MM.1S (cell line): ENCODE measurements at places on chromosomes 2 and 18.

DNA sequence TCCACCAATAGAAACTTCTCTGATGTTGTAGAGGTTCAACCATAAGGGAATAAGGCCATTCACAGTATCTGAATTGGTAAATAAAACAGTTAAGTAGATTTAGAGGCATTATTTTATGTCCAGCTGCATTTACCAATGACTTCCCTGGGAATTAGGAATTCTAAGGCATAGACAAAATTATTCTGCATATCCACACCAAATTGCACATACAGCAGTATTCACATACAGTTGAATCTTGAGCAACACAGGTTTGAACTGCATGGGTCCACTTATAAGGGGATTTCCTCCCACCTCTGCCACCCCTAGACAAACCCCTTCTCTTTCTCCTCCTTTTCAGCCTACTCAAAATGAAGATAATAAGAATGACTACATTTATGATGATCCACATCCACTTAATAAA is 54.4 kb downstream of the COL5A2 start:
- DNase-seq = no peak

GRCh38 chr18:23890589-23890988 is 124.0 kb upstream of the TTC39C start:
- DNase-seq = no peak

DNA sequence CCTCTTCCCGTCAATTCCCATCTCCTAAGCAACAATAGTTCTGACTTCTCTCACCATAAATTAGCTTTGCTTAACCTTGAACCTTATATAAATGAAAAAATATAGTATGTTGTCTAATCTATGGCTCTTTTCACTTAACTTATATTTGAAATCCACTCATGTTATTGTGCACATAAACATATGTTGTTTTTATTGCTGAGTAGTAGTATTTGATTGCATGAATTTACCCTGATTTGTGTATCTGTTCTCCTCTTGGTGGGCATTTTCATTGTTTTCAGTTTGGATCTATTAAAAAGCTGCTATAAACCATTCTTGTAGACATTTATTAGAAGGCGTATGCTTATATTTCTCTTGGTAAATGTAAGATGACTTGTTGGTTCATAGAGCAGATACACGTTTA is 874.3 kb upstream of the ZEB2 start:
- DNase-seq = no peak

DNA sequence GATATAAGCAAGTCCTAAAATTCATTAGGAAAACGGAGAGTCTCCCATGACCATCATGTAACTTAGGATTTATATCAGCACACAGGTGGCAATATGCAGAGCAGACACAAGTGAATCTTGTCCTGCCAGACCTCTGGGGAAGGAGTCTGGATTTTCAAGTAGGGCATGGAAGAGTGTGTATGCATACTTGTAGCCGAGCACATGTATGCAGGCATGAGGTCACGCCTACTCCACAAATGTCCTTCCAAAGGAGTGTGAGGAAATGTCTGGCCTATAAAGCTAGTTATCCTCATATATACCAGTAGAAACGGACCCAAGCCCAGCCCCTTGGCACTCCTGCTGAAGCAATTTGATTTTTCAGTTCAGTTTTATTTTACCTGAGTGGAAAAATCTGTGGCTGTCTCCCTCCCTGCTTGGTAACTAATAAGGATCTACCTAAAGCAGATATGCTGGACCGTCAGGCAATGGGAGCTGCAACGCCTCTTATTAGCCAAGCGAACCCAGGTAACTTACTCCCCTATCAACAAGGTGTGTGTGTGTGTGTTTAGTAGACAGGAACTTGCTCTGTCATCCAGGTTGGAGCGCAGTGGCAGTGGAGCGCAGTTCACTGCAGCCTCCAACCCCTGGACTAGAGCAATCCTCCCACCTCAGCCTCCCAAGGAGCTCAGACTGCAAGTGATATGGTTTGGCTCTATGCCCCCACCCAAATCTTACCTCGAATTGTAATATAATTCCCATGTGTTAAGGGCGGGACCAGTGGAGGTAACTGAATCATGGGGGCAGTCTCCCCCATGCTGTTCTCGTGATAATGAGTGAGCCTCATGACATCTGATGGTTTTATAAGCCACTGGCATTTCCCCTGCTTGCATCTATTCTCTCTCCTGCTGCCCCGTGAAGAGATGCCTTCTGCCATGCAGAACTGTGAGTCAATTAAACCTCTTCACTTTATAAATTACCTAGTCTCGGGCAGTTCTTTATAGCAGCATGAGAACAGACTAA is 2.8 kb downstream of the STAT1 start:
- no peak for DNase-seq

- DNase-seq = no peak
These were observed 291.2 kb downstream of the TCF4 start for GRCh38 chr18:55296778-55297177.

DNA sequence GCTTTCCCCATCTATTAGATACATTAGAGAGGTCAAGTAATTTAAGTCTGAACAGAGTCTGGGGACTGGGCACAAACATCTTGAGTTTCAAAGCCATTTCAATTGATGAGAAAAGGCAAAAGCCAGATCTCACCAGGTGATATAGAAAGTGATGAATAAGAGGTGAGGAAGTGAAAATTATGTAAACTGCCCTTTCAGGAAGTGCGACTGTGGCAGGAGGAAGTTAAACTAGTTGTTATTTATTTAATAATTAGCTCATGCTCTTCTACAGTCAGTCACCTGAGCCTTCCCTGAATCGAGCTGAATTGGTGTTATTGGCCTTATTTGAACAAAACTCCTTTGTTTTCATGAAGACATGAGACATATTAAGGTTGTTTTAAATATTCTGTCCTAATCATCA is 115.1 kb downstream of the CDH20 start:
- DNase-seq = peak; percentile 34

DNA sequence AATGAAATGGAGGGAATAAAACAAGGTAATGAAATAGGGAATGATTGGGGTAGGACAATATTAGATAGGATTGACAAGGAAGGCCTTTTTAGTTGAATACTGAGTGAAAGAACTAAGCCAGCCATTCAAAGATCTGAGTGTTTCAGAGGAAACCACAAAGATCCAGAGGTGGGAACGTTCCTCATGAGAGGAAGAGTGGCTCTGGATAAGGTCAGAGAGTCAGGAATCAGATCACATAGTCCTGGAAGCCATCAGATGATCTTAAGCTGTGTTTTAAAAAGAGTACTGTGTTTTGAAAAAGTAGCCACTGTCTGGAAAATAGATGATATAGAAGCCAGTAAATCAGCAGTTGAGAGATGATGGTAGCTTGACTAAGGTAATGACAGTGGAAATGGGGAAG is 11.8 kb downstream of the TTLL4 start:
- DNase-seq = no peak

DNA sequence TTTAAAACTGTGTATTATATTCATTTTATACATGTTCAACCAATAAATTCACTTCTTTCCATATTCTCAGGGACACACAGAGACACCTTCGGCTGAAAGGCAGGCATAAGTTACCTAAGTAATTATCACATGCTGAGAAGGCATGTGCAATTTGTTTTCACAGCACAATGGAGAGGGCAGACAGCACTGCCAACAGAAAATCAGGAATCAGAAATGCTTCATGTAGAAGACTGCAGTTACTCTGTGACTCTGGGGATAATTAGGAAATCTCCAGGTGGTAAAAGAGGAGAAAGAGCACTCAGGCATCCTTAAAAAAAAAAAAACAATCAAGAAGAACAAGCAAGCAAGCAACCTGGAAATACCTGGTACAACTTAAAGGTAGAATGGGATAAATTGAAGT is 49.3 kb downstream of the DSEL start:
- DNase-seq = no peak

DNA sequence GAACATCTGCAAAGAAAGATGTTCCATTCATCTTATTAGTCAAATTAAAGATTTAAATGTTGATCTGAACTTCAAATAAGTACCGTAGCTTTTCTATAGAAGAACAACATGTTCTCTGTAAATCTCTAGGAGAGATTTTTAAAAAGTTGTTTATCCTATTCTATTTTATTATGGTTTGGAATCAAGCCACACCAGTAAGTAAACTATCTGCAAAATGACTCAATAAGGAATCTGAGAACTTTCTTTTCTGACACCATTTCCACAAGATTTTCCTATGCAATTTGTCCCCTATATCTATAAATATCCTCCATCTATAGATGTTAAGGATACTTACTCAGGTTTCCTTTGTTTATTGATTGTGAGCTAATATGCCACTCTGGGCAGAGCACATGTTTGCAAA is 736.6 kb downstream of the CBLN2 start:
- DNase-seq = no peak

DNA sequence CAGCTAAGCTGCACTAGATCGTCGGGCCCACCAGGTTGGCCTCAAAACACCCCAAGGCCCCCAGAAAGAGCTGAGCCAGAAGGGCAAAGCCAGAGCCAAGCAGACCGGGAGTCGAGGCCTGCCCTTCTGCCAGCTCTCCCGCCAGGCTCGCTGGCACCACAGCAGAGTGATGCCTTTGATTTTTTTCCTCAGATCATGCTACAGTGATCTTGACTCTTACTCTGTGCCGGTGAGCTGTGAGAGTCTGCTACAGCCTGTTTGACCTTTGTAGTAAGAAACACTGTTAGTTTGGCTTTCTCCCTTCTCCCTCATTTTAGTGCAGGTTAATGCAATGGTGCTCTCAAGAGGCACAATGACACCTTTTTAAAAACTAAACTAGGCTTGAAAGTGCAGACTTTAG is 97.8 kb downstream of the ESCO1 start:
- DNase-seq = no peak

DNA sequence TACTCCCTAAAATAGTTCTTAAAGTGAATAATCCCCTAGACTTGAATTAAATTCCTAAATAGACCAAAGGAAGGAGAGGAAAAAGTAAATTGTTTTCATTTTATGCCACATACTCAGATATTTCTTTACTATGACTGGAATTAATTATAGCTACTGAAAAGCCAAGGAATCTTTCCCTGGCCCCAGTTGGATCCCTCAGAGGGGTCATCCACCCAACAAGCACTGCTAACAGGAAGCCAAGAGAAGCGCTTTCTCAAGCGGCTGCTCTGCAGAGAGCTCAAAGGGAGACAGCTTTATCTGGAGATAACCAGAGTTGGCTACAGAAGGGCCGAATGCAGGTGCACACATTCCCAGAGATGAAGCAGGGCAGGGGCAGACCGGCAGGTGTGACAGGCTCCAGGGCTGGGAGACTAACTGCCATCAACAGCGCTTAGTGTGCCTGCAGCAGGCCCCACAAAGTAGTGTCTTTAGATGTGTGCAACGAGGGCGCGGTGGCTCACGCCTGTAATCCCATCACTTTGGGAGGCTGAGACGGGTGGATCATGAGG is 51.1 kb downstream of the POLR1A start:
- DNase-seq = no peak

DNA sequence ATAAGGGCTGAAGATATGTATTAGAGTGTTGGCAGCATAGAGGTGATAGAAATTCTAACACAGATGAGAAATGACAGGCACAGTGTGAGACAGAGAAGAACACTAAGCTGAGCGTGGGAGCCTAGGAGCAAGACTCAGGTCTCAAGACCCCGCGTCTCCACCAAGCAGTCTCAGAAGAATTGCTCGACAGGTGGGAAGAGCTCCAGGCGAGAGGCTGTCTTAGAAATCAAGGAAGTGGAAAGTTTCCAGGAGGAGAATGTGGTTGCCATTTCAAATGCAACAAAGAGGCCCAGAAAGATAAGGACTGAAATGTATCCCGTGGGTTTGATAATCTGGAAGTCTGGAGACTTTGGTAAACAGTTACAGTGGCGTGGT is 31.5 kb upstream of the CAB39 start:
- no peak for DNase-seq

GRCh38 chr18:23198217-23198845 is 63.0 kb downstream of the CABLES1 start:
- no peak for DNase-seq

DNA sequence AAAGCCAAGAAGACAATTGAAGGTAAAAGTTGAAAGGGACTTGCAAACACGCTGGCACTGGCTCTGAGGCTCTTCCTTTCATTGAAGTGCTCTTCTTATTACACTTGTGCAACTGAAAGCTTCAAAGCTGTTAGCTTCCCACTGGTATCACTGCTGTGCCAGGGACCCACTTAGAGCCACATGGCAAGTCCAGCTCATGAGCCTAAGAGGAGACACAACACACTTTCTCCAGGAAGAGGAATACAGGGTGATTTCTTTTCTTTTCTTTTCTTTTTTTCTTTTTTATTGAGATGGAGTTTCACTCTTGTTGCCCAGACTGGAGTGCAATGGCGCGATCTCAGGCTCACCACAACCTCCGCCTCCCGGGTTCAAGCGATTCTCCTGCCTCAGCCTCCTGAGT is 218.2 kb downstream of the ATAD2B start:
- no peak for DNase-seq

- no peak for DNase-seq
These were observed 1094.7 kb upstream of the GYPC start for GRCh38 chr2:125561302-125561701.

DNA sequence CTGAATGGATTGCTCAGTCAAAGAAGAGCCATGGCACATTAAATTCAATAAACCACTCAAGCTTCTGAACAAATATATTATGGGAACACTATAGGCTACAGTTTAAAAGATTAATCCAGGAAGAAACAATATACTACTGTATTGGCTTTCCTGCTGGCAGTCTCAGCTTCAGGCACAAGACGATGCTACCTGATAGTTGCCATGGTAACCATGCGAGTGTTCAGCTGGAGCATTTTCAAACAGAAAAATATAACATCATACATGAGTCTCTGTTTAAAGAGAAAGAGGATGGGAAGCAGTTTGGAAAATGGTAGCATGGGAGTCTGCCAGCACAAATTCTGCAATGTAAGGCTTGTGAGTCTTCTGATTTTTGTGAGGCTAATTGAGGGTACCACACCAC is 65.9 kb upstream of the CPO start:
- no peak for DNase-seq

DNA sequence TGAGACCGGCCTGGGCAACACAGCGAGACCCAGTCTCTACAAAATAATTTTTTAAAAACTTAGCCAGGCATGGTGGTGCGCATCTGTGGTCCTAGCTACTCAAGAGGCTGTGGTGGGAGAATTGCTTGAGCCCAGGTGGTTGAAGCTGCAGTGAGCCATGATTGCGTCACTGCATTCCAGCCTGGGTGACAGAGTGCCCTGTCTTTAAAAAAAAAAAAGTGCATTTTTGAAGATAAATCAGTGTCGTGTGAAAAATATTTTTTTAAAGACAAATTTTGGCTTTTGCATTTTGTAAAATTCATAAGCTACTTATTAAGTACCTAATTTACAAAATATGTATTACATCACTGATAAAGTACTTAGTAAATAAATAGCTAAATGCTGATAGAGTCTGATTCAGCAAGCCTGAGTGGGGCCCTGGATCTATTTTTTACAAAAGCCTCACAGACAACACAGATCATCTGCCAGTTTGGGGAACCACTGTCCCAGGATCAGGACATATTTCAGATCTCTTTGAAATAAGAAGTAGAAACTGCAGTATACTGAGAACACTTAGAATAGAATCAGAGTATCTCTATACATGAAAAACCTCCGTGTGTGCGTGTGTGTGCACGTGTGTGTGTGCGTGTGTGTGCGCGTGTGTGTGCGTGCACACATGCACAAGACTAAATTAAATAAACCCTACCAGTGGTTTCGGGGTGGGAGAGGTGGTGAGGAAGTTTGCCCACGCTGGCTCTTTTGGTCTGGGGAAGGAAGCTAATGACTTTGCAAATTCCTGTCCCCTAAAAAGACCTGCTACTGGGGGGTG is 61.6 kb downstream of the AAK1 start:
- DNase-seq = no peak
